ENCODE measurements at places on chromosomes 4 and X.

- DNase-seq: no peak
These were observed 2.4 kb downstream of the RAP2C start for GRCh38 chrX:132216806-132217202.

DNA sequence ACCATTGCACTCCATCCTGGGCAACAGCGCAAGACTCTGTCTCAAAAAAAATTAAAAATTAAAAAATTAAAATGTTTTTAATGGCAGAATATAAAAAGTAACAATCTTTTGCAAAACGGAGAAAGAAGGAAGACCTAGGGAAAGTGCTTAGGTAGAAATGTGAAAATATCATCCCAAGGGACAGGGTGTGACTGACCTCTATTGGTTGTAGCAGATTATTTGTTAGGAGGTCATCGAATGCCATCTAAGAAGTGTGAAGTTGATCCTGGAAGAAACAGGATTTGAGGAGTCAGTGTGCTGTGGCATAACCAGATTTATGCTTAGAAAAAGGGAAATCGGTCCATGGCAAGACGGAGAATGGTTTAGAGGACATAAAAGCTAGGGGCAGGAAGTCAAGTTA is 18.1 kb upstream of the C4orf36 start:
- no peak for DNase-seq

DNA sequence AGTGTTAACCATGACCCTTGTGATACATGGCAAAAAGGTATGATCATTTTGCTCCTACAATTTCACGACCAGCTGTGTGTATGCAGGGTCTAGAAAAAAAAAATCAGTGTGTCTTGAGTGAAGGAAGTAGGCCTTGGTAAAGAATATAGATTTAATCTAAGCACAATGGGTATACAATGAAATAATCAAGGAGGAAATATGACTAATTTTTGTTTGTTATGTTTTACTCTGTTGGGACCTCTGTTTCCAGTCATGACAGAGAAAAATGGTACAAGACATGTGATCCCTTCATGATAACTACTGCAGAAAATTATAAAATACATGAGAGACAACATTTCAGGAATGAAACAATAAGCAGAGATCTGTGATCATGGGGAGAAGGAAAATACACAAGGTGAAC is 835.5 kb downstream of the PDHA2 start:
- DNase-seq: no peak

DNA sequence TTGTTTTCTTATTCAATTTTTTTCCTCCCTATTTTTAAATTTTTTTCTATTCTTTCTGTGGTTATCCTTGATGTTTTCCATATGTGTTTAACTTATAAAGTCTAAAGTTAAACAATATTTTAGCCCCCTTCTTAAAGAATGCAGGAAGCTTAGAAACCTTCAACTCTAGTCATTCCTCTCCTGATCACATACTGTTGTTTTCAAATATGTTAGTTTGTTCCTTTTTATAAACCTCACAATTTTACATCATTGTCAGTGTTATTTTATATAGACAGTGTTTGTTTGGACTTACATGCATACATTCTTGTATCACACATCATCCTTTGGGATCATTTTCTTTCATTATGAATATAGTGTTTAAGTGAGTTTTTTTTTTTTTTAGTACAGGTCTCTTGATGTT is 31.6 kb downstream of the KANTR start:
- no peak for DNase-seq

DNA sequence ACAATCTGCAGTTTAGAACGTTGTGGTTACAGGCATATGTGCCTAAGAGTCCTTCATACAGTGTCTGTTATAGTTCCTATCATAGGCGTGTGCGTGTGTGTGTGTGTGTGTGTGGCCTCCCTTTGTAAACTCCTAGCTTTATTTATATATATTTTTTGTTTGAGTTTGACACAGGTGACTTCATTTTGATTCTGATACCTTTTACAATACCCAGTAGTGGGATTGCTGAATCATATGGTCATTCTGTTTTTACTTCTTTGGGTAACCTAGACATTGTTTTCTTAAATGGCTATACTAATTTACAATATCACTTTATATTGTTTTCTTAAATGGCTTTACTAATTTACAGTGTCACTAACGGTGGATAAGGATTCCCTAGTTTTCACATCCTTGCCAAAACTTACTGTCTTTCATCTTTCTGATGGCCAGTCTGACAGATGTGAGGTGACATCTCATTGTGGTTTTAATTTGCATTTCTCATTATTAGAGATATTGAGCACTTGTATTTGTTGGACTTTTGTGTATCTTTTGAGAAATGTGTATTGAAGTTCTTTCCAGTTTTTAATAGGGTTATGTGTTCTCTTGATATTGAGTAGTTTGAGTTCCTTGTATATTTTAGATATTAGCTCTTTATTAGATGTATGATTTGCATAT is 211.1 kb upstream of the NUDT6 start:
- DNase-seq: no peak

- DNase-seq: no peak
These were observed 13.0 kb upstream of the TMEM144 start for GRCh38 chr4:158197194-158197776.

DNA sequence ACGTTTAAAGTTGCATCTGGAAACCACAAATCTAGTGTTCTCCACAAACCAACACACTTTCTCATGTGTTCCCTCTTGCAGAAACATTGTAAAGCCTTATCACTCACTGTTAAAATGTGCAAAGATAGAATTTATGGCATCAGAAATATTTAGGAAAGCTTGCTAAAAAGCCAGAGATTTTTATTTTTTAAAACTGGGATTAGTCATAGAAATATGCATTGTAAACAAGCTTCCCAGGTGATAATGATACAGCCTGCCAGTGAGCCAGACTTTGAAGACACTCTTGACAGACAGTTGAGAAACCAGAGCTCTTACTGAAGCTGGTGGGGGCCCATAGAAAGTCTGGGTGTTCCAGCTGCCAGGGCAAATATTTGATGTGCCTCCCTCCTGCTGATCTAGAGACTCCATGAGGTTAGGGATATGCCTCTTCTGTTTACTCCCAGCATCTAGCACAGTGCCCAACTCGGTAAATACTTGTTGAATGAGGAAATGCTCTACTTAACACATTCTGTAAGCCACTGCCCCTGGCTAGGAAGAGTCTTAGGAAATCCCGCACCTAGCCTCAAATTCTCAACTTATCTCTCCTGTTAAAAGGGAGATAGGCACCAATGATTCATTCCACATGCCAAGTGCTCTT is 179.0 kb upstream of the RASGEF1B start:
- no peak for DNase-seq

- DNase-seq: no peak
These were observed 8.2 kb downstream of the MID1 start for GRCh38 chrX:10612215-10612614.

DNA sequence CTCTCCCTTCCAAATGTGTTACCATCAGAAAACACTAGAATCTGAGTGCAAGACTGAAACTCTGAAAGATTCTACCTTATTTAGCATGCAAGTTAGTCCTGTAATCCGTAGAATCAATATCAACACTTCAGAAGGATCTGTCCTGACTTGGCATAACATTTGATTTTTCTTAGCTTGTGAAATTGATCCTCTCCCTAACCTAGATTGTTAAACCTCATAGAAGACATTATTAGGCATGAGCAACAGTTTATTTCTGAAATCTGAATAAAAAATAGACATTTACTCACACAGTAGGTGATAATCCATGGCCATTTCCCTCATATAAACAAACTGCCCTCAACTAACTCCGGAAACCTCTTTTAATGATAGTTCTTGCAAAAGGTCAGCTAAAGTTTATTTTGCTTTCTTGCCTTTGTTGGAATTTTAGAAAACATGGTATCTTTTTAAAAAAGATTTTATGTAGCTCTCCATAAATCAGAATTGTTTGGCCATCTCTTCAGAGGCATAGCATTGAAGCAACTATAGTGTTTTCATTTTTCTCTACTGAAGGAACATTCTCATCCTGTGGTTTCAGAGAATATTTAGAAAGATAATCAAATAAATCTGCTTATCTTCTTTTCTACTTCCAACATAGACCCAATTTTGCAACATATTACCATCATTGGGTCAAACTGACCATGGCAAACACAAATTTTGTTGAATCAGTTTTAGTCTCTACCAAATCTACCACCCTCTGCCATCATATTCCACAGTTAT is 38.5 kb upstream of the PDLIM5 start:
- DNase-seq: no peak

- DNase-seq: no peak
These were observed 1.8 kb downstream of the ARHGAP4 start for GRCh38 chrX:153924149-153924861.

GRCh38 chr4:24646798-24647460 is 62.6 kb upstream of the DHX15 start:
- DNase-seq: no peak

DNA sequence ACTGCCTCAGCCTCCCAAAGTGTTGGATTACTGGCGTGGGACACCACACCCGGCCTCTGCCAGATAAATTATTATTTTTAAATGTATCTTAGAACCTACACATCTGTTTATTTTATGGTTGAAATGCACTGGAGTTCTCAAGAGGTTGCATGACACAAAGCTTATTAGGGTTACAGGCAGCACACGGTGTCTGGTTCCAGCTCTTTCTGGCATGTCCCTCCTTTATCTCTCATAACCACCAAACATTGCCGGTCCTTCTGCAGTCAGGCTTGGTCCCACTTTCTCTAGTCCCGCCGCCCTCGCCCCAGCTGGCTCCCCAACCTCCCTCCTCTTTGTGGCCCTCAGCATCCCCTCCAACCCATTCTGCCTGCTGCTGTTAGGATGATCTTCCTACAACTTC is 39.7 kb upstream of the SPRY1 start:
- DNase-seq: no peak

DNA sequence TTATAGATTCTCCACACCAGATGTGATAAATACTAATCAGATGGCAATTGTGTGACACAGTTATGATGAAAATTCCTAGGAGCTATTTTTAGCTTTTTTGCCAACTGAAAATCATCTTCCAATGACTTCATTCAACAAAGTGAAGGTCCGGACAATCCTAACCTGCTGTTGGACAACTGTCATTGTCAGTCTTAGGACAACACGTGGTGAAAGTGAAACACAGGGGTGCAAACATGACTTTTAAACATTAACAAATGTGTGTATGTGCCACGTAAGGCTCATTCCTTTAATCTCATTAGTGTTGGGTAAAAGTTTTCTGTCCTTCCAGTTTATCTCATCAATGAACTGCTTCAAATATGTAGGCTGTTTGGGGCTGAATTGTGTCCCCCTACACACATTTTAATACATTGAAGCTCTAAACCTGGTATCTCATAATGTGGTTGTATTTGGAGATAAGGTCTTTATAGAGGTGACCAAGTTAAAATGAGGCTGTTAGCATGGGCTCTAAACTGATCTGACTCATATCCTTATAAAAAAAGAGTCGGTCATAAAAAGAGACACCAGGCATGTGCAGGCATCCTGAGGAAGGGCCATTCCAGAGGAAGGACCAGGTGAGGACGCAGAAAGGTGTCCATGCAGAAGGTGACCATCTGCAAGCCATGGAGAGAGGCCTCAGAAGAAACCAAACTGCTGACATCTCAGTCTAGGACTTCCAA is 41.2 kb upstream of the SMAD1 start:
- DNase-seq: no peak

- DNase-seq: no peak
These were observed 67.5 kb downstream of the TBL1X start for GRCh38 chrX:9532349-9532748.

DNA sequence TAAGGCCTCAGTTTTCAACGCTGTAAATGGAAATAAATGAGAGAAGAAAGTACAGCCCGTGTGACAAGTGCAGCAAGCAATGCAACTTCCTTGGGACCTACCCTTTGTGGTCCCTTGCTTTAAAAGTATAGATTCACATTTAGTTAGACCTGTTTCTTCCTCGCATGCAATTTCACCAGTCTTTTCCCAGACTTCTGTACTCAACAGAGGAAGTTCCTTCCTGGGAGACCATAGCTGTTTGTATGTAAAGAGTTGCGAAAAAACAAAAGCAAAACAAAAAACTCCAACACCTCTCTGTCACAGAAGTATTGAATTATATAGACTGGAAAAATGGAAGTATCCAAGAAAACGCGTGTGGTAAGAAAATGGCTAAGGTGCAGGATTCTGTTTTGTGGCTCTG is 1.1 kb upstream of the IRF2 start:
- DNase-seq: no peak

DNA sequence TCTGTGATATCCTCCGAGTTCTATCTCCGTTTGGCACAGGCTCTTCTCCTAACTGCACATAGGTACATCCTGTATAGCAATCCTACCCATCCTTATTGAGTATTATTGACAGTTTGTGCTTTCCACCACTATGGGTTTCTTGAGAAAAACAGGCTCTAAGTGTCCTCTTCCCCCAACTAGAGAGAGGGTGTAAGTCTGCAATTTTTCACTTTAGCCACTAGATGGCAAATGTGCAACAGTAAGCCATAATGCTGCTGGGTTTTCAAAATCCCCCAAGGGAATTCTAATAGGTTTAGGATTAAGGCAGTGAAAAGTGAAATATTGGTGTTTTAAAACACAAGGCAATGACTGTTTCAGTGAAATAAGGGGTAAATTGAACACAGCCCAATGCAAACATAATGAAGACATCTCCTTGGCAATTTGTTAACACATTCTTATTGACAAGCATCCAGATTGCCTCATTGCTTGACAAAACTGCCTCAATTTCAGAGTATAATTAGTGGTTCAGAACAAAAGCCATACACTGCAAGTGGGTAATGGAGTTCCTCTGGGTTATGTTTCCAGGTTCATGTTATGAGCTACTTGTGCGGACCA is 239.0 kb upstream of the HTR2C start:
- DNase-seq: no peak

DNA sequence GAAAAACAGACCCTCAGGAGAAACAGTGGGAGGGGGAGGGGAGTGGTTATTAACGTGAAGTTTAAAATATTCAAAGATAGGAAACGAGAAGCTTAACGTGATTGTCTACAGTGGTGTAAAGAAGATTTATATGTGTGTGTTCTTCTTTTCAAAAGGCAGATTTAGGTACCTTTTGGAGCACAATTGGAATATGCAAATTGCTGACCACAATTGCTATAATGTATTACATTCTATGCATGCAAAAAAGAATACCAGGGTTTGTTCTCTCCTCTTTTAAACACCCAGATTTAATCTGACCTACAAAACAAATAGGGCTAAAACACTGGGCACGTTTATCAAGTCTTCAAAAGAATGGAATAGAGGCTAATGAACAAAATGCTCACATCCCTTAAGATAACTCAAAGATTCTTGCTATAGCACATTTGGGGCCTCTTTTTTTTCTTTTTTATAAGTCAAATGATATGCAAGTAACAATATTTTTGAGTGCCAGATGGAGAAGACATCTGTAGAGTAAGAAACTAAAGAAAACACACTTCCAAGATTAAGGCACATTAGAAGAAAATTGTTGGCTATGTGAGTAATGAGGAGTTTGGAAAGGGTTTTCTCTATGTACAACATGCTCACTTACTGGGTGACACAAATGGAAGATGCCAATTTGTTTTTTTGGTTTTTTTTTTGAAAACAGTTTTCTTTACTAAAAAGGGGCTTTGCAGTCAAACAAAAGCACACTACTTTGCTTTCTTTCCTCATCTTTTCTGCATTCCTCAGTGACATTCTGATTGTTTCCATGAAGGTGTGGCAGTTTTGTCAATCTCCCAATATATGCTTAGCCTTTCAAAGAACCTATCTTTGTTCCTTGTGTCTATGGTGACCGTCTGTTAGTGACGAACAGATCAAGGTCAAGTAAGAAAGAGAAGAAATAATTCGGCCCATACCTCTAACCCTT is 240.3 kb downstream of the PALLD start:
- DNase-seq: no peak

GRCh38 chr4:51930557-51930956 is 87.6 kb downstream of the DCUN1D4 start:
- no peak for DNase-seq

- no peak for DNase-seq
These were observed 7.7 kb downstream of the F8A2 start for GRCh38 chrX:155389634-155390033.
